ENCODE measurements at places on chromosomes 16 and 17.
A peak's percentile ranks its signal among the peaks of the same experiment; 100 is the strongest.

DNA sequence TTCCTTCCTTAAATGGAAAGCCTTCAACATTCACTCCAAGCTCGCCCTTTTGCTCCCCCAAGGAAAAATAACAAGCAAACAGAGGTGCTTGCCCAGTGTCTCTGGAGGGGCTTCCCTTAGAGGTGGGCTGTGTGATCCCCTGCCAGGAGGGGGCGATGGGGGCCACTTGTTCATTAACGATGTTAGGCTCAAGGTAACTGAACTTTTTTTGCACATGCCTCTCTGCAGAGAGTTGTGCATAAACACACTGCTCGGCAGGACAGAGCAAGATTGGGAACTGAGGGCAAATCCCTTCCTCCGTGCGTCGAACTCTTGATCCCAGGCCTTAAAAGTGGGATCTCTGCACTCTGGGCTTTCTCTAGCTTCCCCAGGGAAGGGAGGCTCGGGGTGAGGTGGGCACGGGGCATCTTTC lies 15.5 kb upstream of the NAGLU start:
- DNase-seq = no peak

DNA sequence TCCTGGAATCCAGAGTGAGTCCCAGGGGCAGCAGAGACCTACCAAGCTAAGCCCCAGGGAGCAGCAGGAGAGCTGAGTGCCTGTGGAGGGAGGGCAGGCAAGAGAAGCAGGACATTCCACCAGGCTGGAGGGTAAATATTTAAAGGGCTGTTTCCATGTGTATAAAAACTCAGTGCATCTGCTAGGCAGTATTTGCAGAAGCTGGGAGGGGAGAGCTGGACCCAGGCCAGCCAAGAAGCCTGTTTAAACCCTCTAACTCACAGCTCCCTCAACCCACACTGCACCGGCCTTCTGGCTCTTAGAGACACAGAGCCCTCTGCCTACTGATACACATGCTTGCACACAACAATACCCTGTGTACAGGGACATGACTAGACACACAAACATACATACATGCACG lies 22.5 kb upstream of the TMEM132E start:
- DNase-seq = no peak

GRCh38 chr17:38786372-38786771 lies 13.0 kb downstream of the PIP4K2B start:
- no peak for DNase-seq

GRCh38 chr16:25419681-25420080 lies 162.0 kb upstream of the ZKSCAN2 start:
- no peak for DNase-seq

- DNase-seq = no peak
Observed at GRCh38 chr16:68491576-68491950, 43.3 kb upstream of the SMPD3 start.

DNA sequence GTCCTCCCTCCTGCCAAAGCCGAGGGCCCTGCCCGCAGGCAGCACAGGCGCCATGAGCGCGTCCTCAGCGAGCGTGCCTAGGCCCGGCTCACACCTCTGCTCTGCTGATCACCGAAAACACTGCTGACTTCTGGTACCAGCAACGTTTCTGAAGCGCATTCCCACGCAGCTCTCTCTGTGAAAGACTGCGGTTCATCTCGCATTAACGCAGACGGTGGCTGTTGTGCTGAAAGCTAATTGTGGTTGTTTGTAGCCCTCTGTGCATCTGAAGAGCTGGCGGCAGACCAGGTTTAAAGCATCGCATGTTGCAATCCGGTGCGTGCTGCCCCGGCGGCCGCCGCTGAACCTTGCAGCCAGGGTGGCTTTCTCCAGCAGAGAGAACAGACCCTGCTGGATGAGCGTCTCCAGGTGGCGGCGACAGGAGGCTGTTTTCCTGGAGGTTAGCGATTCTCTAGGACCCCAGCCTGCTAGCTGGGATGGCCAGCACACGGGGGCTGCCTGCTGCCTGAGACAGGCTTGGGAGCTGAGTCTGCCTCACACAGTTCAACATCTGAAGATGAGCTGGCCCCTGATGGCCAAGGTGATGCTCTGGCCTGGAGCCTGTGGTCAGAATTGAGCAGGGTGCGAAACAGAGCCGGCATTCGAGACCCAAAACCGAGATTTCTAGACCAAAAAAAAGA lies 49.8 kb upstream of the CHMP6 start:
- DNase-seq = no peak

- no peak for DNase-seq
Observed at GRCh38 chr17:18006495-18007239, 32.3 kb downstream of the ATPAF2 start.

DNA sequence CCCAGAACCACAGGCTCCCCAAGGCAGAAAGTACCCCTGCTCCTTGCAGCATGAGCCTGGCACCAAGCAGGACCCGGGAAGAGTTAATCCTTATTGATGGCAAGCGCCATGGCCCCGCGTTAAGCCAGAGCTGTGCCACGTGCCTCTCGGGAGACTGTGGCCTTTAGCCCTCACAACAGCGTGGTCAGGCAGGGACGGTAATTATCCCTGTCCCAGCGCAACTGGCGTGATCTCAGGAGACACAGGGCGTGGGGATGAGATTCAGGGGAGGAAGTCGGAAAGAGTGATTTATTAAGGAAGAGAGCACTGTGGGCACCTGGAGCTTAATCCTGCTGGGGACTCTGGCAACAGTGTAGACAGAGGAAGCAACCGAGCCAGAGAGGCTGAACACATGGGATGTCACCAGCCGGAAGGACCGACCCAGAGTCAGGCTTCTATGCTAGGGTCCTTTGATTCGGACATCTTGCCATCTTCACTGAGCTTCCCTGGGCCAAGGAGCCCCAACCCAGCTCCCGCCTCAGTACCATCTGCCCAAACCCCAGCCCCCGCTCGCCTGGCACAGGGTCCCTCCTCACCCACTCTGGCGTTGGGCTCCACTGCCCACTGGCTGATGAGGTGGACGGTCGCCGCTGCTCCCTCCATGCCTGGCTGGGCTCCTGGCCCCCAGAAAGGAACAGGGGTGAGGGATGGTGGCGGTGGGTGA lies 16.9 kb downstream of the OTOP3 start:
- DNase-seq = no peak

- peak; percentile 92 for DNase-seq
Observed at GRCh38 chr17:15502369-15503112, 35.1 kb upstream of the CDRT4 start.

- DNase-seq = peak; percentile 95
Observed at GRCh38 chr16:14181371-14182050, 110.4 kb downstream of the MRTFB start.

DNA sequence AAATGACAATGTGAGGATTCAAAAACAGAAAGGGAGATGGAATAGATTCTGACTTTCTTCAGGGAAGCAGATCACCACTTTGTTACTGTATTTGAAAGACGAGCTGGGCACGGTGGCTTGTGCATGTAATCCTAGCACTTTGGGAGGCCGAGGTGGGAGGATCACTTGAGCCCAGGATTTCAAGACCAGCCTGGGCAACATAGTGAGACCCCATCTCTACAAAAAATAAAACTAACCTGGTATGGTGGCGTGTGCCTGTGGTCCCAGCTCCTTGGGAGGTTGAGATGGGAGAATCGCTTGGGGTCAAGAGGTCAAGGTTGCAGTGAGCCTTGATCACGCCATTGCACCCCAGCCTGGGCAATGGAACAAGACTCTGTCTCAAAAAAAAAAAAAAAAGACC lies 34.0 kb downstream of the PIGL start:
- DNase-seq = no peak

All from HCEC 1CT (cell line).